ENCODE measurements at places on chromosomes 11 and 22.

DNA sequence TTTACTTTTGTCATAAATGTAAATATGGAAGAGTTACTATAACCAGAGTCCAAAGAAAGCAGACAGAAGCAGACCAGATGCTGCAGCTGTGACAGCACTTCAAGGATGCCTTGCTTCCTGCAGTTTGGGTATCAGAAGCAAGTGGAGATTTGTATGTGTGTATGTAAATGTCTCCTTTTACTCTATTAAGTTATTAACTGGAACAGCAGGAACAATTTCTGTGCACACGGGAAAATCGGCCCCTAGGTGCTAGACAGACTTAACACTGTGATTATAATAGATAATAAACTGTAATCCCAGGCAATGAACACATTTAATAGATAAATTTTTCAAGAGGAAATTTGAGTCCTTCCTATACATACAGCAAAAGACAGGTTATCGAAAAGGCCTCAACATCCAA, 178.6 kb upstream of the PITPNB start:
- DNase-seq: no peak

GRCh38 chr11:2271327-2272227, 1.2 kb upstream of the ASCL2 start:
- DNase-seq: no peak

DNA sequence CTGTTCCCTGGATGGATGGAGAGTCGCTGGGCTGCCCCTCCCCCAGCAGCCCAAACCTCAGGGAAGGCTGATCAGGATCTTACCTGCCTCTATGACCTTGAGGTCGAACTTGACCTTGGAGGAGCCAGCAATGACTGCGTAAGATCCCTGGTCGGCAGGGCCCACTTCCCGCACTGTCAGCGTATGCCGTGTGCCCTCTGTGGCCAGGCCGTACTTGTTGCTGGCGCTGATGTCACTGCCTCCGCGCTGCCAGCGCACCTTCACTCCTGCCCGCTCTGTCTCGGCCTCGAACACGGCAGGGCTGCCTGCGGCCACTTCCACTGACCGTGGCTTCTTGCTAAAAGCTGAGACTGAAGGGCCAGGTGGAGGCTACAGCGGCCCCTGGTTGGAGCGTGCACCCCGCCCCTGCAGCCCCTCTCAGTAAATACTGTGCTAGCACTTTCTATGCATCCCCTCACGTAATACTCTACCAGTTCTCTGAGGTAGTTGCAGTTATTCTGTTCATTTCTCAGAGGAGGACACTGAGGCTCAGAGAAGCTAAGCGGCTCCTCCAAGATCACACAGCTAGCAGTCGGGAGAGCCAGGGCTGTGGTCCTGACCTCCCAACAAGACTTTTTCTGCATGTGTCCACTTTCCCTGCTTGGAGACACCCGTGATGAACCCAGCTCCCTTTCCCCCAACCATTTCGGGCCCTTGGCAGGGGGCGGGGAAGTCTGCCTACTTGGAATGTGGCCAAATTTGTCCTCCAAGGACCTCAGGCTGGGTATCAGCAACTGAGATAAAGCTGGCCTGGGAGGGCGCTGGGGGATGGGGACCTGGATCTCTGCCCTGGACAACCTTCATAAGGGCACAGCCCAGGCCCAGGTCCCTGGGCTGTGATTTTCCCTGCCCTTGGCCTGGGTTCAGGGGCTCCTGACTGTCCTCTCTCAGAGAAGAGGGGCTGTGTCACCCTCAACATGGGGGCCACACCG, 1.1 kb downstream of the MYBPC3 start:
- DNase-seq: no peak

DNA sequence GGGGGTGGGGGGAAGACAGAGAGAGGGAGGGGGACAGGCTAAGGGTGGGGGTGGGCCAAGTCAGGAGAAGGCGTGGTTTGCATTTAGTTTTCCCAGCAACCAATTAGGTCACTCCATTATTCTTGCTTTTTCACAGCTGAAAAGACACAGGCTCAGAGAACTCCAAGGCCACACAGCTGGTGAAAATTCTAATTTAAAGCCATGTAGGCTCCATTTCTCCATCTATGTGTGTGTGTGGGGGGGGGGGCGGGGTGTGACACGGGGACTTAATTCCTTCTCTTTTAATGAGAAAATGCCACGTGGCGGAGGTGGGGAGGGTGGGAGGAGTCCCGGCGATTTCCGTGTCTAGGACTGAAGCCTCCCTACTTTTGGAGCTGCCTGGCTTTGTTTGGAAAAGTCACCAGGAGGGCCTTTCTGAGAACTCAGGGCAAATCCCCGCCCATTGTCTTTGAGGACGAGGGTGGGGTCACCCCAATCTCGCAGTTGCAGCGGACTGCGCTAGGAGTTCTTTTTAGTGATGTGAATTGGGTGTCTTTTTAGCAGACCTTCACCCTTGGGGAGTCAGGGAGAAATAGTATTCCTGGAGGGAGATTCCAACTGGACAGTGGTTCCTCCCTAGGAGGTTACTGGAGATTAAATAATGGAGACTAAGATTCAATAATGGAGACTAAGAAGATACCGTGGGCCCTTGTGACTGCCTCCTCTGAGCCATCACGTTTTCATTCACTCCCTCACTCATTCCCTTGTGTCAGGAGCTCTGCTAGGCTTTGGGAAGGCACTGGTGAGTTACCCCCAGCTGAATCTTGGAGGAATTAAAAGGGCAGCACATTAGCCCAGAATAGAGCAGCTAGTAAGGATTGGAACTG, 36.4 kb upstream of the PTPRJ start:
- DNase-seq: no peak

- DNase-seq: no peak
These were observed 7.1 kb upstream of the KCNJ11 start for GRCh38 chr11:17395554-17395961.

DNA sequence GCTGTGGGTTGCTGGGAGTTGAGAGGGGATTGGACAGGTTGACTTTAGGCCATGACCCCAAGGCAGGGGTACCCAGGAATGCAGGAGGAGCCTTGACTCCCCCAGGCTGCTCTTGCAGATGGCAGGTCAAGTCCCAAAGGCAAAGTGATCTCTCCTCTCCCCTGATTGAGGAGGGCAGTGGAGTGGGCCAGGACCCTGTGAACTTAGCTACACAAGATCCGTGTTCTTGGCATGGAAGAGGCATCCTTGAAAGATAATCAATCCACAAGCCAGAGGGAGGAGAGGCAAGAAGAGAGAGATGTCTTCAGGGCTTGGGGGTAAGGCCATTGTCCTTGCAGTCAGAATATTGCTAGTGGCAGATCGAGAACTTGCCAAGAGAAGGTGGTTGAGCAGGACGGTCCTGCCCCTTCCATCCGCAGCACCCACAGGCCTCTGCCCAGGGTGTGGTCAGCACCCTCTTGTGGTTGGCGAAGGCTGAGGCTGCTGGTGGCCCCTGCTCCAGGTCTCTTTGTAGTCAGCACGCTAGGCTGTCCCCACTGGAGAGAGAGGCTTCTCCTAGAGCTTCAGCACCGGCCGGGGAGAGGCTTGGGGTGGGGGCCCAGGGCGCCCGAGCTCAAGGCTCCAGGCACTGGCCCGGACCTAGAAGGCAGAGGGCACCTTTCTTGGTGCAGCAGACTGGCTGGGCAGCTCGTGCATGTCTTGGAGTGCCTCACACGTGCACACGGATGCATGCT, 45.4 kb downstream of the KCNC1 start:
- DNase-seq: no peak

DNA sequence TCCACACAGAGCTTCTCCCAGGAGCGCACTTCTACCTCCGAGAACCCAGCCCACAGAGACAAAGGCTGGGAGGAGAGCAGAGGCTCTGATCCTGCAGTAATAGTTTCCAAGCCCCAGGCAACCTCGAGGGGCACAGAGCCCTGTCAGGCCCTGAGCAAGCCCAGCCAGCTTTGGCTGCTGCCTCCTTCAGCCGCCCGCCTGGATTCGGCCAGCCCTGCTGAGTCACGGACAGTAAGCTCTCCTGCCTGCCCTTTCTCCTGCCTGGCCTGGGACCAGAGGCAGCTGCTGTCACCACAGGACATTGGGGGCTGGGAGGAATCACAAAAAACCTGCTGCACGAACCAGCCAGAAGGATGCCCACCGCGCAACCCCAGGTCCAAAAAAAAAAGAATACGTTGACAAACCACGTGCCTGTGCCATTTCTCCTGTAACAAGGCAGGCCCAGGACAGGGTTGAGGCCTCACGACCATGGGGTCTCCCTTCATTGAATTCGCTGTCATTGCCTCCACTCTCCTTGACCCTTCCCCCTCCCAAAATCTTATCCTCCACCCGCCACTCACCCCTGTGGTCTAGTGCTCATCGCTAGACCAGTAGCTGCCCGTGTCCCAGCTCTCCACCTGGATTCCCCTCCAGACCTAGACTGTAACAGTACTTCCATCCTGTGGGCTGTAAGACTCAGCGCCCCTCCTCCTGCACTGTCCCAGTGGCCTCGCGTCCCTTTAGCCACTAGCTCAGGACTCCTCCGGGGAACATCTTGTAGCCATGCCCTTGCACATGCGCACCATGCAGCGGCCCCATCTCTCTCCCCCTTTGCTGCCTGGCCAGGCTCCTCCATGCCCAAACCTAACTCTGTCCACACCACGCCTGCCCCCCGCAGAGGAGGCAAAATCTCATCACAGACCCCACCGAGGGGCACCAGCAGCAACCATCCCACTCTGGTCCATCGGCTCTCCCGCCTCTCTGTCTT, 7.4 kb upstream of the SLC22A12 start:
- no peak for DNase-seq

DNA sequence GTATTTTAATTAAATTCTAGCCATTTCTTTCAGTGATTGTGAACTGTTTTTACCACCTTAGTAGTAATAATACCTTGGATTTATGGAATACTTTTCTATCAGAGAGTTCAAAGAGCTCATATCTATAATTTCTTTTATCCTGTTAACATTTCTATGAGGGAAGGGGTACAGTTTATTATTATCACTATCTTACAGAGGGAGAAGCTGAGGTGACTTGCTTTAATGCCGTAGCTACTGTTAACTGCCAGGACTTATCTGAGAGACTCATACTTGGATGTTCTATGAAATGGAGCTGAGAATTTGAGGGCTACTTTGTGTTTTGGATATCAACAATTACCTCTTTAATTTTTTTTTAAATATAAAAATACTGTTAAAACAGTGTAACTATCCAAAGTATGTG, 3.3 kb downstream of the REXO2 start:
- no peak for DNase-seq

- no peak for DNase-seq
These were observed 596.2 kb downstream of the BUD13 start for GRCh38 chr11:116176484-116177005.

DNA sequence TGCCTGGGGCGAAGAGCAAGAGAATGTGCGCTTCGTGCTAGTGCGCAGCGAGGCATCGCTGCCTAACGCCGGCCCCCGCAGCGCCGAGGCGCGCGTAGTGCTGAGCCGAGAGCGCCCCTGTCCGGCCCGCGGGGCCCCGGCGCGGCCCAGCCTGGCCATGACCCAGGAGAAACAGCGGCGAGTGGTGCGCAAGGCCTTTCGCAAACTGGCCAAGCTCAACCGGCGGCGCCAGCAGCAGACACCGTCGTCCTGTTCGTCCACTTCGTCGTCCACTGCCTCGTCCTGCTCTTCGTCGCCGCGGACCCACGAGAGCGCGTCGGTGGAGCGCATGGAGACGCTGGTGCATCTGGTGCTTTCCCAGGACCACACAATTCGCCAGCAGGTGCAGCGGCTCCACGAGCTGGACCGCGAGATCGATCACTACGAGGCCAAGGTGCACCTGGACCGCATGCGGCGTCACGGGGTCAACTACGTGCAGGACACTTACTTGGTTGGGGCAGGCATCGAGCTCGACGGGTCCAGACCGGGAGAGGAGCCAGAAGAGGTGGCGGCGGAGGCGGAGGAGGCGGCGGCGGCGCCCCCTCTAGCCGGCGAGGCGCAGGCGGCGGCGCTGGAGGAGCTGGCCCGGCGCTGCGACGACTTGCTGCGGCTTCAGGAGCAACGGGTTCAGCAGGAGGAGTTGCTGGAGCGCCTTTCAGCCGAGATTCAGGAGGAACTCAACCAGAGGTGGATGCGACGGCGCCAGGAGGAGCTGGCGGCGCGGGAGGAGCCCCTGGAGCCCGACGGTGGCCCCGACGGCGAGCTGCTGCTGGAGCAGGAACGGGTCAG, 1.0 kb downstream of the RASSF10 start:
- peak; percentile 43 for DNase-seq

DNA sequence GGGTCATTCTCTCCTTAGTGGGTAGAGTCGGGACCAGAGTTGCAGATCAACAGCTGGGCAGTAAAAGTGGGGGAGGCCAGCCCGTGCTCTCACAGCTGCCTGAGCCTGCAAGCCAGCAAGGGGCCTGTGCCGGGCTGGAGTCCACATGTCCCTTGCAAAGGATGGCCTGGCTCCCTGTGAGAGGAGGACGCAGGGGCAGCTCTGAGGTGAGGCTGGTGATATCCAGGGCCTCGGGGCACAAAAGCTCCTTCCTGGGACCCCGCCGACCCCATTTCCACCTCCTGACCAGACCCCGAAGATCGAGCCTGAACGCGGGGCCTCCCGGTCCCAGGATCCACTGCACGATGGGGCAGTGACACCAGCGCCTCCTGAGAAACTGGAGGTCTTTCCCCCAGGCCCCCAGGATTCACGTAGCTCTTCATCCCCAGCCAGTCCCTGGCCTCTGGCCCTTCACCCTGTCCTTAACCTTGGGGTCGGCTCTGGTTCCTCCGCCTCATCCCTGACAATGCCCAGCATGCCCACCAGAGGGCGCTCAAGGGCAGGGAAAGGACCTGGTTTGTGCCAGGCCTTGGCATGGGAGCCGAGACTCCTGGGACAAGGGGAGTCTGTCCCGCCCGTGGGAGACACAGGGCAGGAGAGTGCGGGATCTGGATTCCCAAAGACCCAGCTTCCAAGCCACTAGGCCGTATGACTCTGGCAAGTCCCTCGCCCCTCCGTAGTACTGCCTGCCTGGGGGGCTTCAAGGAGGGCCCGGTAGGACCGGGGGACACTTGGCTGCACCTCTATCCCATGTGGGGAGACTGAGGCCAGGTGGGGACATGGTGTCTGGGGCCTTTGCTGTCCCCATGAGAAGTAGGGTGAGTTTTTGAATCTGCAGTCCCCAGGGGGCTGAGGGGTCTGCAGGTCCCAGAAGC, 17.8 kb upstream of the WNT7B start:
- peak; percentile 93 for DNase-seq

DNA sequence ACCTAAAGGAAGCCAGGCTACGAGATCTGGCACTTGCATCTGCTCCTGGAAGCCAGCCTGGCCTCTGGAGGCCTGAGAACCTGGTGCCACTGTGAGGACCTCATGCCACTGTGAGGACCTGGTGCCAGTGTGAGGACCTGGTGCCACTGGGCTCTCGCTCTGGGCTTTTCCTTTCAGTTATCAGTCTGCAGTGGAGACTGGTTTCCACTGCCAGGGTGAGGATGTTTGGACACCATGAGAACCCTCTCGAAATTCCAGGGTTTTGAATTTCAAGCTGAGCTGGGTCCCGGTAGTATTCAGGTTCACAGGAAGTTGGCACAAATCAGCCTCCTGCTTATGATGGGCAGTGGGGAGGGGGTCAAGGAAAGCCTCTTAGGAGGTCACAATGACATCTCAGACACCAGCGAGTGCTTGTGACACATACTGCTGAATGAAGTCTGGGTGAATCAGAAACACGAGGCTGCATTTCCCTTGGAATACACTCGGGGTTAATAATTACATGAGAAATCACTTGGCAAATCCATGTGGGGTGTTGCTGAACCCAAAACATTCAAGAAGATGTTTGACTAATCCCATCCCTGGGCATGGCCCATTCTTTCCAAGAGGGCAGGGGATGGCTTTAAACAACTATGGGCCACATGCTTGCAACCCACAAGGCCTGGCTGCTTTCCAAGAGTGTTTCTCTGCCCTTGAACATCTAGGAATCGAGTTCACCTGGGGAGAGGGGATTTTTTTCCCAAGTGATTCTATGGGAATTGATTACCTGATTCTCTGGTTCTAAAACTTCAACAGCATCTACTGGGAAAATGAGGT, 60.2 kb downstream of the LINC01488 start:
- DNase-seq: no peak

GRCh38 chr11:4071325-4071724, 23.3 kb upstream of the RRM1 start:
- no peak for DNase-seq

GRCh38 chr22:19904174-19904856, 37.3 kb upstream of the COMT start:
- DNase-seq: no peak

All from progenitor cell of endocrine pancreas (in vitro differentiated cells).